C1 segment of cervical spinal cord (tissue), 14 donors: ENCODE measurements at places on chromosomes 1 and 21.

GRCh38 chr1:220229771-220230170, 42.5 kb downstream of the RAB3GAP2 start:
- no peak for DNase-seq

- DNase-seq = no peak
These were observed 61.6 kb downstream of the COL18A1 start for GRCh38 chr21:45466330-45467220.

DNA sequence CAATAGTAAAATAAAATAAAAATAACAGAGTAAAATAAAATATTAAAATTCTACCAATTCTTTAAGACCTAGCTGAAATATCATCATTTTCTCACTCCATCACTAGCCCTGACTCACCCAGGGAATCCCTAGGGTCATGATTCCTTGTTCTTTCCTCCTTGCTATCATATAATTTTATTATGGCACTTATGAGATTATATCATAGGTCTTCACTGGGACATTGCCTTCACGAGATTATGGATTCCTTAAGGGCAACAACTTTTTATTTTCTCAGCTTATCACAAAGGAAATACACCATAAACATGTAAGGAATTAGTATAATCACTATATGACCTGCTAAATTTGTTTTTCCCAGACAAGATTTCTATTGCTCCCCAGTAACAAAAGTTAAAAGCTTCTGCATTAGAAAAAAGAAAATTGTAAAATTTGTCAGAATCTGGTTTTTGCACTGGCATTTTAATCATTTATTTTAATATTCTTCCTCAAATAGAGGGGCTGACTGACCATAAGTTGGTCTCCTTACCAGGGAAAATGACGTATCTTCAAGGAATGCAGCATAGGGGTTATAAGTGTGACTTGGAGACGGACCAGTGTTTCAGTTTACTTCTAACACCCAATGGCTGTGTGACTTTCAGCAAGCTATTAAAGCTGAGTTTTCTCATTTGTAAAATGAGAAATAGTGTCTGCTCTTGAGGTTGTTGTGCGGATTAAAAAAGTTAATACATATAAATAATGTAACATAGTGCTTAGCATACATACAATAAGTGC, 8.8 kb upstream of the CLCA4 start:
- DNase-seq = no peak

DNA sequence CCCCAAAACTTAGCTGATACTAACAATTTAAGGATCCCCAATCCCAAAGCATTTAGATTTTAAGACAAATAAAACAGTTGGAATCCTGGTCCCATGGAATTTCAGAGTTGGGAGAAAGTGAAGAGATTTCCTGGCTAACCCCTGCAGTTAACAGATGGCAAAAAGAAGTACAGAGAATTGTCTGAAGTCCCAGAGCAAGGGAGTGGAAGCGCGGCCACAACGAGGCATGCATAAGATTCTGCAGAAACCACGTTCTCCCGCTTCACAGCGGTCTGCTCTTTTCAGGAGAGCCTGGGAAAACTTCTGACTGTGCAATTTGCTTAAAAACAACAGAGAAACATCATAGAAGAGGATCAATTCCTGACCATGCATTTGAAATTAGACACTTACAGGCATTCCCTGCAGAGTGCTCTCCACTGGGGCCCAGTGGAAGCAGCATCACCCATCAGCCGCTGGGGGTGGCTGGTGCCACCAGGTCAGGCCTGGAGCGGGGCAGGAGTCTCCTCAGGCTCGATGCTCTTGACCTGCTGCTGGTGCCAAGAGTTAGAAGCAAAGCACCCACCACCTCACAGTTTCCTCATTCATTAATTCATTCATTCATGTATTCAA, 226.7 kb upstream of the POU3F1 start:
- DNase-seq = no peak

- DNase-seq = no peak
These were observed 474.5 kb downstream of the PTPRC start for GRCh38 chr1:199113265-199113869.

GRCh38 chr21:39479164-39479813, 27.5 kb downstream of the SH3BGR start:
- DNase-seq = no peak

DNA sequence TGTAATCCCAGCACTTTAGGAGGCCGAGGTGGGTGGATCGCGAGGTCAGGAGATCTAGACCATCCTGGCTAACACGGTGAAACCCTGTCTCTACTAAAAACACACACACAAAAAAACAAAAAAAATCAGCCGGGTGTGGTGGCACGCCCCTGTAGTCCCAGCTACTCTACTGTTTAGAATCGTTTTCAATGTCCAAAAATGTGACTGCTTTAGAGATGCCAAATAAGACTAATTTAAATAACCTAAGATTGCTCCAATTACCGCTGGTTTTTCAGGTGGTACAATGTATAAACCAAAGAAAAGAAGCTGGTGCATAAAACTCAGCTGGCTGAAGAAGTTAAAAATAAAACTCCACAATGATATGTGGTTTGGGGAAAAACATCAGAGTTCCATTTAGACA, 132.0 kb downstream of the RERE start:
- no peak for DNase-seq

GRCh38 chr1:67575861-67576260, 109.1 kb upstream of the GADD45A start:
- DNase-seq = no peak

DNA sequence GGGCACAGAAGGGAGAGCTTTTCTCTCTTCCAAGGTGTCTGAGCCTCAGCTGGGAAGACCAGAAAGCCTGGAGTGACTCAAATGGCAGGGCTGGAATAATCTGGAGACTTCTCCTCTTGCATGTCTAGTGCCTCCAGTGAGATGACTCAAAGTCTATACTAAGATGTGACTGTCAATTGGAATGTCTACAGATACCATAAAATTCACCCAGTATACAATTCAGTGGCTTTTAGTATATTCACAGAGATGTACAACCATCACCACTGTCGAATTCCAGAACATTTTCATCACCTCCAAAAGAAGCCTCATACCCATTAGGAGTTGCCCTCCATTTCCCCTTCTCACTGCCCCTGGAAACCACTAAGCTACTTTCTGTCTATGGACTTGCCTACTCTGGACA, 47.9 kb upstream of the CNN3 start:
- no peak for DNase-seq

DNA sequence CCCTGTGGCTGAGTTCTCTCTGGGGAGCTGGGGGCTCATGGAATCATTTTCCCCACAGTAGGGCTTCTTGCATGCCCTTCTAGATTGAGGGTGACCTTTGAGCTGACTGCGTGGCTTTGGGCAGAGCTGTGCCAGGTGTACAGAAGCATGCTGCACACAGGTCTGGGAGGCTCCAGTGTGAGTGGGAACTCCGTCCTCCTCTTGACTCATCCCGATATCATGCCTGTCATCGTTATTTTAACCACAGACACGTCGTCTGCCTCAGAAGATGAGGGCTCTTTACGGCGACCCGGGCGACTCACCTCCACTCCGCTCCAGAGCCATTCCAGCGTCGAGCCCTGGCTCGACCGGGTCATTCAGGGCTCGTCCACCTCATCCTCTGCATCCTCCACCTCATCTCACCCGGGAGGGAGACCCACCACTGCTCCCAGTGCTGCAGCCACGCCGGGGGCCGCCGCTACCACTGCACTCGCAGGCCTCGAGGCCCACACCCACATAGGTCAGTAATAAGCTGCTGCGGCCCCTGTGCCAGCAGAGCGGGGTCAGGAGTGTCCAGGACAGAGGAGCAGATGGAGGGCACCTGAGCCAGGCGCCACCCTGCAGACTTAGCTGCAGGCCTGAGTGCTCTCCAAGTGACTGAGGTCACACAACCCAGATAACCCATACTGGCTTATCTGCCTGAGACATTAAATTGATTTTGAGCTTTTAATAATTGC, 39.8 kb downstream of the DIP2A start:
- no peak for DNase-seq

GRCh38 chr1:184905601-184906322, 68.5 kb downstream of the NIBAN1 start:
- DNase-seq = no peak

DNA sequence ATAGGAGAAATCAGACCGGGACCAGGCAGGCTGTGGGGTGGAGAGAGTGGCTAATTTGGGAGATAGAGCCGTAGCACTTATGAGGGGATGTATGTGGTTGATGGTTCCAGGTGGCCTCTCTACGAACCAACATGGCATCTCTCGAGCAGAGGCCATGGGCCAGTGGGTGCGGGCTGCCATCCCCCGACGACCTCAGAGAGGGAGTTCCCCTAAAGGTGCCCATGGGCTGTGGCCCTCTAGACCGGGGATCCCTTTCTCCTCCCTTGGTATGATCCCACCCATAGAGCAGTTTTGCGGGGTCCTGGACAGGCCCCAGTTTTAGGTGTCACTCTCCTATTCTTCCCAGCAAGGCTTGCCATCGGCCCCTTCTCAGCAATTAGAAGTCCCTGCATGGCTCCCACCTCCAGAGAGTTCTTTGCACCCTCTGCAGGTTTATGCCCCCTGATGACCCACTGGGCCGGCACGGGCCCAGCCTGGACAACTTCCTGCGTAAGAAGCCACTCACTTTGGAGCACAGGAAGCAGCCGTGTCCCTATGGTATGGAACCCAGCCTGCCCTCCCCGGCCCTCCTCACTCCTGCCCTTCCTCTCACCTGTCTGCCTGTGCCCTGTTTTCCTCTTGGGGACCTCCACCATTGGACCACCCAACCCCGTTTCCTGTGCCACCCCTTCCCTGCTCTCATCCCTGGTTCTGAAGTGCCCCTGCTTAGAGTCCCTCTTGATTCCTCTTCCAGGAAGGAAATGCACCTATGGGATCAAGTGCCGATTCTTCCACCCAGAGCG, 7.8 kb downstream of the ZC3H12A start:
- no peak for DNase-seq

DNA sequence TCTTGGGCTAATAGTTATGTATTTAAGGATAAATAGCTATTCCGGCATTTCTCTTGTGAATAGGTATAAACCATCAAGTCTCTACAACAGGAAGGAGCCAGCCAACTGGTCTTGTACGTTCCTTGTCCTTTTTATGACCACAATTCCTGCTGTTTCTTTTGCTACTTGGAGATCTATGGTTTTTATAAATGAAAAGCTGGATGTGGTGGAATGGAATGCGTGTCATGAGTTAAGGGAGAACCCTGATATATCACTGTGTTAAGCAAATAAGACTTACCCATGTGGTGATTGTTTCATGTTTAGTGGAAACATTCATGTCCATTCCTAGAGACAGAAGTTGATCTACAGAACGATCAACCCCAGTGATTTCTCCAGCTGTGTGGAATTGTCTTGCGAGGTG, 282.1 kb downstream of the RPS6KC1 start:
- DNase-seq = no peak
